Stimulated activated CD8-positive, alpha-beta memory T cell treated with anti-CD3 and anti-CD28 coated beads, Interleukin-4, amount 100 ng/mL, for 1 hour (primary cell): ENCODE measurements at places on chromosomes 13 and 19.

GRCh38 chr19:45253396-45254027, 2.4 kb downstream of the MARK4 start:
- no peak for DNase-seq

DNA sequence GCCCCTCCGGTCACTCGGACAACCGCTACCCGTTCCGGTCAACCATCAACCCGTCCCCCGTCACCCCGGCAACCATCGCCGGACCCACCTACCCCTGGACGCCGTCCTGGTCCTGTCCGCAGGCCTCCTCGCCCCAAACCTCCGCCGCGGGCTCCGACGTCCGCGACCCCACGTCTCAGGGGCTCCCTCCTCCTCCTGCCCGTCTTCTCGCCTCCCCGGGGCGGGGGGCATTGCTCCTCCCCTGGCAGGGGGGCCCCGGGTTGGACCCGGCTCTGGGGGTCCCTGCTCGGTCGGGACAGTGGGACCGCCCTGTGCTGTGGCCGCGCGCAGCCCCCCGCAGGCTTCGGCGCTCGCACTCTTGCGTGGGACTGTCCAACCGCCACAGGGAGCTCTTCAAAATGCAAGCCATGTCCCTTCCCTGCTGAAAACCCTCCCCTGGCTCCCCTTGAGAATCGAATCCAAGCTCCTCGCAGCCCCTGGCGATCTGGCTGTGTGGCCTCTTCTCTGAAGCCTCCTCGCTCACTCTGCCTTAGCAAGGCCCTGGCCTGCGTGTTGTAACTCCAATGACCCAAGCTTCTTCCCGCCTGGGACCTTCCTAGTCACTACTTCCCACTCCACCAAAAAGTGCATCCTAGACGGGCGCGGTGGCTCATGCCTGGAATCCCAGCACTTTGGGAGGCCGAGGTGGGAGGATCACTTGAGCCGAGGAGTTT, 8.4 kb downstream of the EPHX3 start:
- no peak for DNase-seq

DNA sequence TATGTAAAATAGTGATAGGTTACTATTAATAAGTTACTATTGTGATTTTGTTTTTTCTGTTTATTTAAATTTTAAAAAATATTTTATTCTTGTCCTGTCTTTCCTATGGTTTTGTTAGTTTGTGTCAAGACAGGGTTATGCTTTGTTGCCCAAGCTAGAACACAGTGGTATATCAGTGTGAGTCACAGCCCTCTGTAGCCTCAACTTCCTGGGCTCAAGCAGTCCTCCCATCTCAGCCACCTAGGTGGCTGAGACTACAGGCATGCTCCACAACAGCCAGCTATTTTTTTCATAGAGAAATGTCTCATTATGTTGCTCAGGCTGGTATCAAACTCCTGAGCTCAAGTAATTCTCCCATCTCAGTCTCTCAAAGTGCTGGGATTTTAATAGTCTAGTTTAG, 99.5 kb downstream of the ZNF675 start:
- DNase-seq = no peak

DNA sequence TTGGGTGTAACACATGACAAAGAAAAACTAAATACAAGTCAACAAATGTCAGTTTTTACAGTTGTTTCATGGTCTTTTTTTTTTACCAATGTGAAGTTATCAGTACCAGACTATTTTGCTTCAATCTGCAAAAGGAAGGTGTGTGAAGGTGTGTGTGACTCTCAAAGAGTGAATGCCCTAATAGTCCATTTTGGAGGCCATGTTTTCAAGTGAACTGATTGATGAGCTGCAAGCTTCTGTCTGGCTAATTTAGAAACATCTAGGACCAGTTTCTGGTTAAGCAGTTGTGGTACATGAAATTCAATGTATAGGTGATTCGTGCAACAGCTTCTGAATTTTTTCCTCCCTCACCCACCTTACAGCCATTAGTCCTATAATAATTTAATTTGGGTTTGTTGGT, 16.1 kb downstream of the KLF5 start:
- no peak for DNase-seq

- no peak for DNase-seq
Measured at GRCh38 chr19:33553530-33554310, 32.1 kb upstream of the PEPD start.

DNA sequence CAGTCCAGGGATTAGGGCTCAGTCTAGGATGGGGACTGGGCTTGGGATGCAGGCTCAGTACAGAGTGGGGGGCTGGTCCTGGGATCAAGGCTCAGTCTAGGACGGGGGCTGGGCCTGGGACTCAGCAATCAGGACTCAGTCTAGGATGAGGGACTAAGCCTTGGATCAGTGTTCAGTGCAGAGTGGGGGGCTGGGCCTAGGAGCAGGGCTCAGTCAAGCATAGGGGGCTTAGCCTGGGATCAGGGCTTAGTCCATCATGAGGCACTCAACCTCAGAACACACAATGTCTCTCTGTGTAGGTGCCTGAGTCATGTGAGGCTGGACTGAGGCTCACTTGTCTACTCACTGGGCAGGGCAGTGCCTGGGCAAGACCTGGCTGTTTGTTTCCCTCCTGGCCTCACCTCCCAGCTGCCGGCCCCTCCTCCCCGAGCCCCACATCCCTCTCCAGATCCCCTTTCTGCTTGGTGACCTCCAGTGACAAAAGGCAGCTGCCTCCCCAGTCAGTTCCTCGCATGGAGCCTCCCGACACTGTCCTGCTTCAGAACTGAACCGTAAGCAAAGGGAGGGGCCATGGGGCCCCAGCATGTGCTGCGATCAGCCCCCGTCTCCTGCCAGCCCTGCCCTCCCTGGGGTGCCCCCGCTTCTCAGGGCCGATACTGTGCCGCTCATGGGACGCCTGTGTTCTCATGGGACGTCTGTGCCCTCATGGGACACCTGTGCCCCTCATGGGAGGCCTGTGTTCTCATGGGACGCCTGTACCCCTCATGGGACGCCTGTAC, 6.5 kb upstream of the S1PR4 start:
- no peak for DNase-seq

DNA sequence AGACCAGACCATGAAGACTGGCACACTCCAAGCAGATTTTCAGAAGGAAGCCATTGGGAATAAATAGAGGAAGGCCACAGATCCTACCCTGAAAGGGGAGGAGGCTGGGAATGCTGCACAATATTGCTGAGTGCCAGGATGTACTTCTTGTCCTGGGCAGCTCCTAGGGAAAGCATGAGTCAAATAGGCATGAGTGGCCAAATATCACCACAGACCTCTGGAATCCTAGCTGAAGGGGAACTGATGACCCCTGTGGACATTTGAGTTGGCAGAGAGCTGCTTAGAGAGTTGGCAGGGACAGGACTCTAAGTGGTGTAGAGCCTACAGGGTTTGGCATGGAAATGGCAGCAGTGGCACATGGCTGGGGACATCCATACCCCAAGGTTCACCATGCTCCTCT, 234.3 kb upstream of the TRPC4 start:
- DNase-seq = no peak

GRCh38 chr19:38726761-38727301, 17.4 kb downstream of the CAPN12 start:
- DNase-seq = no peak

DNA sequence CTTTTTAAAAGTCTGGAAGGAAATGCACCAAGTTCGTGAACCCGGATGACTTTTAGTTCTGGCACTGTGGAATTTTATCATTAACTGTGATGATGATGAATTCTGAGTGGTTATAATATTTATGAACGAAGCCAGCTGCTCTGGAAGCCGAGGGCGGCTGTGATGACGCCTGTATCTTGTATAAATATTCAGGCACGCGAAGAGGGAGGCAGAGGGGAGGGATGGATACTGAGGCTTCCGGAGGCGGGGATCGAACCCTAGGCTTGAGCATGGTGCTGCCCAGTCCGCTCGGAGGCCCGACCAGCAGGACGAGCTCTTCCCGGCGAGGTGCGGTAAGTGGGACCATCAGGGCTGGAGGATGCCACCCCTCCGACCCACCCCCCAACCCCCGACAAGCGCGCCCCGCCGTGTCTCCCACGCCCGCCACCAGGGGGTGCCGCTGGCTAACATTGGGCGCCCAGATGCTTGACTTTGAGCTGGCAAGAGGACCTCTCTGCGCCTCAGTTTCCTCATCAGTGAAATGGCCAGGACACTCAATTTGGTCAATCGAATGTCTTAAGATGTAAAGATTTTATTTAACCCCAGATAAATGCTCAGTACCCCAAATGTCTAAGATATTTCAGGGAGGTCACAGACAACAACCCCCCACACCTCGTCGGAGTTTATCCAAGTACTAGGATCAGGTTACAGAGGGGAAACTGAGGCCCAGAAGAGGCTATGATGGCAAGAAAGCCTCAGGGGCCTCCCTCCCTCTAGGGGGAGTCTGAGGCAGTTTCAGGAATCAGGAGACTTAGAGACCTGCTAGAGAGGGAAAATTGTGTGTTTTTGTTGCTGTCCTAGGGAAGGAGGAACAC, 4.5 kb upstream of the RAB3A start:
- peak; percentile 25 for DNase-seq

DNA sequence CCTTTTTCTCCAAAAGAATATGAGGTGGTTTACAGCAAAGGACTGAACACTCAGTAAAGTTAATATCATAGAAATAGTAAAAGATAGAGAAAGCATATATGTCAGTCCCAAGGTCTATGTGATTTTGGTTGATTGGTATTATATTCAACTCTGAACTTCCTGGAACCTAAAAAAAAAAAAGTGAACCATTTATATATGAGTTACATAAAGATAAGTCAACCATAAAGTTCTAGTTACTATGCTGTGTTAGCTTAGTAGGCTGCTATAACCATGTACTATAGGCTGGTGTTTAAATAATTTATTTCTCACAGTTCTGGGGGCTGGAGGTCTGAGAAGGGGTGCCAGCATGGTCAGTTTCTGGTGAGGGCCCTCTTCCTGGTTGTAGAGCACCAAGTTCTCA, 475.6 kb downstream of the KLF12 start:
- no peak for DNase-seq

DNA sequence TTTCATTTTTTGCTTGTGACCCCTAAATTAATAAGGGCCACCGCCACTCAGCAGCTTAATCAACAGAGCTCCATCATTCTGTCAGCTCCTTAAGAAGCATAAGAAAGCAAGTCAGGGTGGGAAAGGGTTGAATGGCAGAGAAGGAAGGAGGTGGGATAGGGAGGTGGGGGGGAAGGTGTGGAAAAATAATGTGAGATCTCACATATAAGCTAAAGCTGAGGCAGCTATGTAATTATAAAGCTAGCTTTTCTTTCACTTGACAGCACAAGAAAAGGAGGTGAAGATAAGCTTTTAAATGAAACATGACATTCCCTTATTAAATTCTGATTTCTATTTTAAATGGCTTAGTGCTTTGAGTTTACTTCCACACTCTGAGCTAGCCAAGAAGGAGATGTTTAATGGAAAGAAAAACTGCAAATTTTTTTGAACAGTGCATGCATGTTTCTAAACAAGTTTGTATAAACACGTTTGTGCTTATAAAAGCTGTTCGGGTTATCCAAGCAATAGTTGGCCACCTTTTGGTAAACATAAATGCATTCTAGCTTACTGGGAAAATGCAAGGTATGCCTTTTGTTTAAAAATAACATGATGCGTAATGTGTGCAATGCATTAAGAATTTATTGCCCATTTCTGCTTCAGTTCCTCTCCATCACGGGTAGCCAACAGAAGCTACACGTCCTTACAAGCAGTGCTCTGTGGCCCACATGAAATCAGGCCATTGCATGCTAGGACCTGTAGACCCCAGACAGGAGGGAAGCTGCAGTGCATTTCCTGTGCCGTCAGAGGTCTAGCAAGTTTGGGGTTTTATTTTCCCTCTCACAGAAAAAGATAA, 96.2 kb downstream of the LHFPL6 start:
- no peak for DNase-seq

DNA sequence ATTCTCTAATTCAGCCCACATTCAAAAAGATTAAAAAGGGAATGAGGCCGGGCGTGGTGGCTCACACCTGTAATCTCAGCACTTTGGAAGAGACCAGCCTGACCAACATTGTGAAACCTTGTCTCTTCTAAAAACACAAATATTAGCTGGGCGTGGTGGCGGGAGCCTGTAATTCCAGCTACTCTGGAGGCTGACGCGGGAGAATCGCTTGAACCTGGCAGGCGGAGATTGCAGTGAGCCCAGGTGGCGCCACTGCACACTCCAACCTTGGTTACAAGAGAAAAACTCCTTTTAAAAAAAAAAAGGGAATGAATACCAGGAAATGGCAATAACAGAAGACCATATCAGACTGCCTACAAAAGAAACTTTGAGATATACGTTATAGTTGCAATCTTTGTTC, 1244.5 kb downstream of the PCDH9 start:
- DNase-seq = no peak

DNA sequence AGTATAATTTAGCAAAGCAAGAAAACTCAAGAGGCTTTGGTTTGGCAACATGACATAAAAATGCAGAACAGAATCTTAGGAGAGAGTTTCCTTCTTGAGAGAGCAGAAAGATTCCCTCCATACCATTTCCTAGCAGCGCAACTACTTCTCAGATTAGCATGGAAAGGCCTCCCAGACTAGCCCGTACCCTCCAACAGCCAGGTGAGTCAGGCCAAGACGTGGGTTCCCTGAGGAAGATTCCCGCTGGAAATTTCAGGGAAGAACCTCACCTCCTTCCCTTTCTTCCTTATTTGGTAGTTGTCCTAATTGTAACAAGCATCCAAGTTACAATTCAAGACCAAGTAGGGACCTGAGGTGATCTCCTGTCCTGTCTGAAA, 12.3 kb downstream of the COL4A2 start:
- DNase-seq = no peak

DNA sequence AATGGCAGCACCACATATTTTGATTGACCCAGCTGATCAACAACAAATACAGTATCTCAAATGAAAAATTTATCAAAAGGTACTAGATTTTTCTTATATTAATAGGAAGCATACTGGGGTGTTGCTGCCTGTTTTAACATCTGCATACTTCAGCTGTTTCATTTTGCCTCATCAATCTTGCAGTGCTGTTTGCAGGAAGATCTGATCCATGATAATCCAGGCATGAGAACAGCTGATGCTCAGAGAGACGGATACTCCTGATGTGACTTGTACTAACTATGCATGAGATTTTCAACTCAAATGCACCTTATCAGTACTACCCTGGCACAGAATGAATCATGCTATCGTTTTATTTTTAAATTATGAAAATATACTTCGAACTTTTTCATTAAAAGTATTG, 2136.8 kb downstream of the PCDH9 start:
- DNase-seq = no peak
